Stimulated activated CD4-positive, alpha-beta T cell treated with anti-CD3 and anti-CD28 coated beads, Interleukin-1b, Interleukin-23, amount 100 ng/mL, for 1 hour (primary cell): ENCODE measurements at places on chromosomes 5 and 9.

- no peak for DNase-seq
Measured at GRCh38 chr5:122775550-122776542, 966 bp downstream of the SNX2 start.

- no peak for DNase-seq
Measured at GRCh38 chr5:119382169-119382568, 26.4 kb downstream of the TNFAIP8 start.

GRCh38 chr9:78490231-78490630 lies 193.3 kb downstream of the PSAT1 start:
- DNase-seq = no peak

GRCh38 chr9:113508111-113508749 lies 44.7 kb downstream of the RGS3 start:
- DNase-seq = no peak

DNA sequence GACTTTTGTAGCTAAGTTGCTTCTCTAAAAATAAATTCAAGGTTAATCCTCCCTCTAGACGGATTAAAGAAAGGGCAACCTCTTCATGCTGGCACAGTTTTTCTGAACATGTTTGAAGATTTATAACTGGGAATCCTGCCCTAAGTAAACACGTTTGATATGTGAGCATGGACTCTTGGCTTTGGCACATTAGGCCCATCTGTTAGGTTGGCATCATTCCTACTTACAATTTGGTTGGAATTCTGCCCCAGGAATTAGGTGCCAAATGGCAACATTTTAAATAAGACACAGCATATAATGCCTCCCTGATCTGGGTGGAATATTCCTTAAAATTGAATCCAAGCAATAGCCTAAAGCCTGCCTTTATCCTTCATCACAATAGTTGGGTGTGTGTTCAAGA lies 372.3 kb upstream of the CDH18 start:
- no peak for DNase-seq

DNA sequence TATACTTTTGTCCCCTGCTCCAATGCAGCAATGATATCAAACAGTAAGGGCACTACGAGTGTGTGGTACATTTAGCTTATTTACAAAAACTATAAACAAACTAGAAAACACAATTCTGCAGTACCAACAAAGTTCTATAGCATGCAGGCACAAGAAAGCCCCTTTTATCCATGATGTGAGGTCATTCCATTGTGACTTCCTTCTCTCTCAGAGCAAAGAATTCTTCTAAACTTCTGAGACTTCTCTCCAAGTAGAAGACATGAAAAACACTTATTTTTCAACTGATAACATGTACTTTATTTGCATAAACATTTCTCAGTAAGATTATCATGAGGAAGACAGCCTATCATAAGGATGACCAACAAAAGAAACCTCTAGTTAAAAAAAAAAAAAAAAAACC lies 569.8 kb downstream of the TLE1 start:
- no peak for DNase-seq

DNA sequence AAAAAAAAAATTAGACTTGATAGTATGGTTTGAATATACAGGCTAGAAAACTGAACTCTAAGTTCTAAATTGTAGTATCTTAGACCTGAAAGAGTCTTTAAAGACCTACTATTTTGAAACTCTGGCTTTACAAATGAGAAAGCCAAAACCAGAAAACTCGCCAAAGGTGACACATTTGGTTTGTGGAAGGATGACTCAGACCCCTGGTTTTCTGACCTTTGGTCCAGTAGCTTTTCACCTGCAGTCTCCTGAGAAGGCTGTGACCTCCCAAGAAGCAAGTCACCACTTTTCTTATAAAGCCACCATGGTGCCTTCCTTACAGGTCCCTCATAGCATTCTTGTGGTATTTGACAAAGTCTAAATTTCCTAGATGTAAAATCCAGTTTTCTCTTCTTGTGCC lies 102.1 kb upstream of the CEP78 start:
- no peak for DNase-seq

- no peak for DNase-seq
Measured at GRCh38 chr5:103561685-103562452, 720 bp downstream of the NUDT12 start.

- no peak for DNase-seq
Measured at GRCh38 chr5:93677359-93677891, 64.0 kb downstream of the POU5F2 start.

DNA sequence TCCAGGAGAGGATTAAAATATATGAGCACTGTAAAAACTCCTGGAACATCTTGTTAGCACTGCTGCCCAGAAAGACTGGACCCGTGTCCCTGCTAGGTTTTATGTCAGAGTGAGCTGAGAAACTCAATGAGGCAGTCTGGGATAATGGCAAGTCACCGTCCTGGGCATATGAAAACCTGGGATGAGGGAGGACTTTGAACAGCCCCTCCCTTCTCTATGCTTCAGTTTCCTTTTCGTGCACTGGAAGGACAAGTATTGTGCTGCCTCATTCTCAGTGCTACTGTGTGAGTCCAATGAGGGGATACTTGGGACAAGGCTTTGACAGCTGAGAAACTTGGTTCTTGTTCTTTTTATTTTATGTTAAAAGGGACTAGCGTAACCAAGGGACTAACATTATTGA lies 143.0 kb upstream of the SHB start:
- no peak for DNase-seq

DNA sequence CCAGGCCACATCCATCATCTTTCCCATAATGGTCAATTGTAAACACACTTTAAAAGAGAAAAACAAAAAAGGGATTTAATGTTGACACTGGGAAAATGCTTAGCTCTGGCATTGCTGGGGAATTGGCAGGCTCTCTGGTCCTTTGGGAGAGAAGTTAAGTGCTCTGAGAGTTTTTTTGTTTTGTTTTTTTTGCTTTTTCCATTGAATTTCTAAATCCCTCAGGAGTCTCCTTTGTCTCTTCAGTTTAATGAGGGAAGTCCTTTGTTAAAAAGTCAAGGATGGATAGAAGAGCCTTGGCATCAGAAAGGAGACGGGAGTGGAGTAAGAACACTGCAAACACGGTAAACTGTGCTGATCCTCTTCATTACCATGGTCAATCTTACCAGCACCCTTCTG lies 7.1 kb upstream of the HAND1 start:
- DNase-seq = no peak

DNA sequence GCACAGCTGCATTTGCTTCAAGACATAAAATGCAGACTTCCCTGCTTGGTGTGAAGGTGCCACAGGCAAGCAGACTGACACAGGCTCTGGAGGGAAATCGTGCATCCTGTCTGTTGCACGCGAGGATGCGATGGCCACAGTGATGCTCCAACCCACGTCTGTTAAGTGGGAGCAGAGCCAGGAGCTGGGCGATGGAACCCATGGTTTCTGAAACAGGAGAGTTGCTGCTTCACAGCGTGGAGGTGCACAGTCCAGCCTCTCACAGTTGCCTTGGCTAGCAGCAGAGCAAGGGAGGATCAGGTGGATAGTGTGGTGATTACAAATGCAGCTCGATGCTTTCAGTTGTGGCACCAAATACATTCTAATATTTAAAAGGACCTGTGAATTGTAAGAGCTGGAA lies 108.8 kb downstream of the TENT4A start:
- DNase-seq = no peak

DNA sequence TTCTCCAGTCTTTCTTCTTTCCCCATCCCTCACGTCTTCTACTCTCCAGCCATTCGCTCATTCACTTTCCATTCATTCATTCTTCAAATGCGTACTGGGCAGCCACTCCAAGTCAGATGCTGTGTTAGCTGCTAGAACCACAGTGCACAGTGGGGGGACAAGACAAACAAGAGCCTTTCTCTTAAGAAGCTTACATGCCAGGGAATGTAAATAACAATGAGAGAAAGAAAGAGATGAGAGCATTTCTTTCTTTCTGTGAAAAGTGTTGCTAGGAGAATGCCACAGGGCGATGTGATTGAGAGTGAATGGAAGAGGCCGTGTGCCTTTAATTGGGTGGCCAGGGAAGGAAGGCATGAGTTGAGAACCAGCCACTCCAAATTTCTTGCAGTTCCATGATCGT lies 46.3 kb upstream of the SMIM23 start:
- no peak for DNase-seq

GRCh38 chr5:131647048-131647769 lies 12.2 kb upstream of the RAPGEF6 start:
- no peak for DNase-seq

- DNase-seq = no peak
Measured at GRCh38 chr9:13131416-13131815, 148.1 kb downstream of the MPDZ start.

- no peak for DNase-seq
Measured at GRCh38 chr5:168377525-168377924, 86.1 kb downstream of the WWC1 start.

GRCh38 chr9:29826421-29826820 lies 2253.1 kb upstream of the C9orf72 start:
- no peak for DNase-seq

DNA sequence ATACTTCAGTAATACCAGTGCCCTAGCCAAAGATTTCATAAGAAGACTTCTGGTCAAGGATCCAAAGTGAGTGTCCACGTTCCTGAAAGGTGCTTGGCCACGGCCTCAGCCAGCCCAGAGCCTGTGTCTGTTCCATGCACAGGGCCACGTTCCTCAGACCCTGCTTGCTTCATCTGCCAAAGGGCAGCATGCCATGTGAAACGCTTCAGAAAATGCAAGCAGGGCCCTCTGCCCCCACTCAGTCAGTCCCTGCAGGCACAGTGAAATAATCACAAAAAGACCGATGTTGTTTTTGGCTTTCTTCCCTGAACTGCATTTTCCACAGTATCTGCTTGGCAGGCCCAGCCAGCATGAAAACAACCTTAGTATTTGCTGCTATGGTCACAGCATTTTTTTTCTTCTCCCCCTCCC lies 85.5 kb upstream of the CTSL start:
- DNase-seq = no peak

DNA sequence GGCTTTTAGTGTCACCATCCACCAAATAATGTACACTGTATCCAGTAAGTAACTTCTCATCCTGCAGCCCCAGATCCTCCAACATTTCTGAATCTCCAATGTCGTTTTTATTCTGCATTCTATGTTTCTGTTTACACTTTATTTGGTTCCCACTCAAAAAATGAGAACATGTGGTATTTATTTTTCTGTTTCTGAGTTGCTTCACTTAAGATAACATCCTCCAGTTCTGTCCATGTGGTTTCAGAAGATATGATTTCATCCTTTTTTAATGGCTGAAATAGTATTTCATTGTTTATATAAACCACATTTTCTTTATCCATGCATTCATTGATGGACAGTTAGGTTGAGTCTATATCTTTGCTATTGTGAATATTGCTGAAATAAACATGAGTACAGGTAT lies 677.3 kb upstream of the FTMT start:
- DNase-seq = no peak

DNA sequence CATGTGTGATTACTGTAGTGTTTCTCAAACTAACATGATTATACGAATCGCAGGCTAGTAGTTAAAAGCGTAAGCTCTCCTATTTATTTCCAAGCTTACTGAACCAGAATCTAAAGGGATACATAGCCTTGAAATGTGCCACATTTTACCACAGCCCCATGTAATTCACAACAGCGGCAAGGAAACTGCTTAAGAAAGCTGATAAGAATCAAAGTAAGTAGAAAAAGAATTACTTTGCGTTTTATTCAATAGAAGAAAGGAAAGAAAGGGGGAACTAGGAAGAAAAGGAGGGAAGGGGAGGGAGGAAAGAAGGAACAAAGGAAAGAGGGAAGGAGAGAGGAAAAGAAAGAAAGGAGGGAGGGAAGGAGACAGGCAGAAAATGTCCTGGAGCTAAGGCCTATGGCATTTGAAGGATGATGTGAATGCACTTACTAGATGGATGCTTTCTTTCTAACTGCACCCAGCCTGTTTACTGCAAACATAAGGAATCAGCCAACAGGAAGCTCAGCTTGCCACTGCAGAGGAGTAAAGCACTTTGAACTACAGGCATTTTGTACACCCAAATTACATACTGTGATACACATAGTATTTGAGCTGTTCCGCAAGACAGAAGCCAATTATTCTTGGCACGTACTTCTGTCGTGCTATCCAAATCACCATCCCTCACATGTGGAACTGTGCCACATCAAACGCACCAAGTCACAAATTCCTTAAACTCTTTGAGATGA lies 521.7 kb downstream of the RAB3C start:
- DNase-seq = no peak

DNA sequence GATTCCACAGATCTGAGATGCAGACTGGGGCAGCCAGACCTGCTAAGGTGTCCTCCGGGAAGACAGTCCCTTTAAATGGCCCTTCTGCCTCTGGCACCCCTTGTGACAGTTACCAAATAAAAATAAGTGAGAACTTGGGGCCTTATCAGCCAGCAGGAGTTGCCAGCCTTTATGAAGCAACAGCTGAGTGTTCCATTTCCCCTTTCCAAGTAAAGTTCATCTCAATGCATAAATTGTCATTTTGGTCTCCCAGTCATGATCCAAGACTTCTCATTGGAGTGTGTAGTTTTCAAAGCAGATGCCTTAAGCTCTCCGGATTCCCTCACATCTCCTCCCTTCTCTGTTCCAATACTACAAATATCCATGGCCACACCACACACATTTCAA lies 4.1 kb downstream of the PTCH1 start:
- no peak for DNase-seq

- DNase-seq = no peak
Measured at GRCh38 chr5:150066901-150067396, 19.4 kb downstream of the CSF1R start.

GRCh38 chr5:143418140-143418866 lies 14.8 kb upstream of the NR3C1 start:
- DNase-seq = no peak

DNA sequence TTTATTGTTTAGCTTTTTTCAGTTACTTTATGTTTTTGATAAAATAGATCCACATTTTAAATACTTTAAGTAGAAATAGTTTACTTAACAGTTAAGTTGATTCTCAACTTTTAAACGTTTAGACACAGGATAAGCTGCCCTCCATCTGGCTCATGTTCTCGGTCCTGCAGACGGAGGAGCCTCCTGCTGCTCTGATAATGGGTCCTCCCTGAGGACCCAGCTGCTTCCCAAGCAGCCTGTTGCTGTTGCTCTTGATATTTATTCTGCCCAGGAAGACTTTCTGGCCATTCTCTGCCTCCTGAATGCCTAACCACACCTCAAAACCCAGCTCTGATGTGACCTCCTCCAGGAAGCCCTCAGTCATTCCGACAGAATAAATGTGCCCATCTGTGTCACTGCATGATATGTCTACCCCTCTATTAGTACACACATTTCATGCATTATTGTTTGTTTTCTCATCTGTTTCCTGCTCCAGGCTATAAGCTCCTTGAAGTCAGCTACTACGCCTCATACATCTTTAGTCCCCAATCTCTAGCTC lies 267.2 kb upstream of the MSX2 start:
- no peak for DNase-seq
